Activated CD4-positive, alpha-beta T cell treated with anti-CD3 and anti-CD28 coated beads, Interleukin-2, Interleukin-4, amounts not matched to agents 100 ng/mL and 50 ng/mL, durations not matched to agents 16 hours and 8 hours (primary cell): ENCODE measurements at places on chromosomes 12 and 14.

DNA sequence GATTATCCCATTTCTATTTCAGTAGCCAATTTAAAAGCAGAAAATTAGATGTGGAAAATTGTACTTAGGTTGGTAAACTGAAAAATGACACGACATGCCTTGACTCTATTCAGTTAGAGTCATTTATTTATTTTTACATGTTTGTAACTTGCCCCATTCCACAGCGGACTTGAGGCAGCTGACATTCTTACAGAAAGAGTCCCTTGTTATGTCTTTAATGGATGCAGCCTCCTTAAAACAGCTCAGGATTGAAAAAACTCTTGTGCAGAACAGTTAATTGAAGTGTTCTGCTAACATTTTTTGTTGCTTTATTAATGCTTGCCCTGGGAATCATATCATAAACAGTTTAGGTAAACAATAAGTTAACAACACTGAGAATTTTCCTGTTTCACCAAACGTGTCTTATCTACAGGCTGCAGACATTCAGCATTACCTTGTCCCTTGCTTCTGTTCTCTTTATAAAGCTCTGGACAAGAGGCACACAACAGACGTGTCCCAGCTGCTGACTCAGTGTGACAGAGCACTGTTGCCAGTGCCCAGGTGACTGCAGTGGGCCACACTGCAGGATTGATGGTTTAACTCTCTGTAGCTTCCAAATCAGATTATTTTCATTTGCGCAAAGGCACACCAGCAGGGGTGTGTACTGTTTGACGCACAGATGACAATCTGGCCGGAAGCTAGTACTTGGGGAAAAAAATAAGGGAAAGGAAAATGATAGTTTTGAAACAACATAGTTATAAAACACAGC lies 101.6 kb downstream of the PELI2 start:
- DNase-seq, result no peak

DNA sequence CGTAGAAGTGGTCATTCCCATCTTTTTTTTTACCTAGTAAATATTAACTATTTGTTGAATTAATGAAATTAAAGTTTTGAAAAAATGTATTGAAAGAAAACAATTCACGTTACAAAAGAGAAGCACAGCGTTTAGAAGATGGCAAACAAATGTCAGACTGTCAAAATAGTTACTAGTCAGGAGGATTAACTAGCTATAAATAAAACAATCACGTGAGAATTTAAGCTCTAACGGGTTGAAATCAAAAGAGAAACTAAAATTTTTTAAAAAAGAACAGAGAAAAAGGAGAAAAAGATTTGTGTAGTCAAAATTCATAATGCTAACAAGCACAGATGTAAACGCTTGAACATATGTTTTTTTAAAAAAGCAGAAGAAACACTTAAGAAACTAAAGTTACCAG lies 26.4 kb downstream of the DDHD1 start:
- no peak for DNase-seq

DNA sequence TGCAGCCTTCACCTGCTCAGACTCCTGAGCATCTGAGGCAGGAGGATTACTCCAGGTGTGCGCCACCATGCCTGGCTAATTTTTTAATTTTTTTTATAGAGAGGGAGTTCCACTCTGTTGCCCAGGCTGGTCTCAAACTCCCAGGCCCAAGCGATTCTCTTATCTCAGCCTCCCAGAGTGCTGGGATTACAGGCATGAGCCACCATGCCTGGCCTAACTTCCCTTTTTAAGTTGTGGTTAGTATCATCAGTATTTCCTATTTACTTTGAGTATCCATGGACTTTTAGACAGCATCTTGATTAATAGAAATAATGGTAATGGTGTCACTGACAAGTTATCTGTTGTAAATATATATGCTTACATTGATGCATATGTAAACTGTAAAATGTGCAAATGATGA lies 116.9 kb downstream of the FGD4 start:
- no peak for DNase-seq

DNA sequence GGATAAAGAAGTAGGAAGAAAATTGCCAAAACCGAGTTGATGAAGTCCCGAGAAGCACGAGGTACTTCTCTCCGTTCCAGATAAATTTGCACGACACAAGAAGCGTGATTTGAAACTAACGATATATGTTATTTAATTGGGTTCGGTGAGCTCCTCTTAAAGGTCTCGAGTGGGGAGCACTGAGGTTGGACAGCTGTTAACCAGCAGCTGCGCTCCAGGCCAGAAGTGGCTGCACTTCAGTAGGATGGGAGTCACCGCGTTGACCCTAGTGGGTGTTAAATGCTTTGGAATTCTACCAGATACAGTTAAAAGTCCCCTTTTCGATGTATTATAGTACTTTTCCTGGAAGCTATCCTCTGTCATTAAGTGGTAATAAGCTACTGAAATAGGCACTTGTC lies 953 bp upstream of the DCAF5 start:
- no peak for DNase-seq

- DNase-seq, result no peak
Observed at GRCh38 chr14:96399405-96399804, 7.5 kb downstream of the AK7 start.

DNA sequence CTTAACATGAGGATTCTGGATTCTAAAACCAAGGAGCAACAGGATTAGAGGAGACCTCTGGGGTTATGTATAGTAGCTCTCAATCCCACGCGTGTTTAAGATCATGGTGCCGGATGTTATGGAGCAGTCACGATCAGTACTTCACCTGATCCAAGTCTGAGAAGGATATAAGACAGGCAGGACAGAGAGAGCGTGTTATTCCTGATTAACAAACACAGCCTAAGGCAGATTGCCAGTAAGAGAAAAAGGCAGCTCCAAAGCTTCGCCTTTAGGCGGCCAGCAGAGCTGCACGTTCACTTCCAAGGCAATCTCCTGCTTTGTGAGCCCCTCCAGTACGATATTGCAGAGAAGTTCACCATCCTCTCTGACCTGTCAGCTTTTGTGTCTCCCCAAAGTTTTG lies 5.5 kb downstream of the SETD3 start:
- DNase-seq, result no peak

DNA sequence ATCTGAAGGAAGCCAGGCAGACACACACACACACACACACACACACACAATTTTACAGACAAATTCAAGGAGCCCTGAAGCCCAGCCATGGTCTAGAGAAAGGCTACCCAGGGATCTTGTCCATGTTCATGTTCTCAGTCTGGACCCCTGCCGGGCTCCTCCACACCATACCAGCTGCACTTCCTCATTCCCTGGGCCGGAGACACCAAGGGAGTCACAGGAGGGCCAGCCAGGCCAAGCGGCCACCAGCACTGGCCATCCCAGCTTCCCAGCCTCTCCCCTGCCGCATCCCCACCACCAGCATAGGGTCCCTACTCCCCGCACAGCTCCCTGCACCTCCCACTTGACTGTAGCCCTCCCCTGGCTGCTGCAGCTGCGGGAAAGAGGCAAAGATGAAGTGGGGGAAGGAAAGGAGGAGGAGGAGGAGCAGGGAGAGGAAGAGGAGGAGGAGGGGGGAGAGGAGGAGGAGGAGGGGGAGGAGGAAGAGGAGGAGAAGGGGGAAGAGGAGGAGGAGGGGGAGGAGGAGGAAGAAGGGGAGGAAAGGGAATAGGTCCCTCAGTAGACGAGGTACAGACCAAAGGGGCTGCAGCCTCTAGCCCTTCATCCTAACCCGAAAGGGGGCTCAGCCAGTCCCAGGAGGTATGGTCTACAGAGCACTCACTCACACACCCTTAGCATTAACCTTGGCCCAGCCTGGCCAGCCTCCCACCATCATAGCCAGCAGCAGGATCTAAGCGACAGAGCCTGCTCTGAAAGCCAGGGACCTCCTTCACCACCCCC lies 293.2 kb downstream of the DPF3 start:
- DNase-seq, result no peak

DNA sequence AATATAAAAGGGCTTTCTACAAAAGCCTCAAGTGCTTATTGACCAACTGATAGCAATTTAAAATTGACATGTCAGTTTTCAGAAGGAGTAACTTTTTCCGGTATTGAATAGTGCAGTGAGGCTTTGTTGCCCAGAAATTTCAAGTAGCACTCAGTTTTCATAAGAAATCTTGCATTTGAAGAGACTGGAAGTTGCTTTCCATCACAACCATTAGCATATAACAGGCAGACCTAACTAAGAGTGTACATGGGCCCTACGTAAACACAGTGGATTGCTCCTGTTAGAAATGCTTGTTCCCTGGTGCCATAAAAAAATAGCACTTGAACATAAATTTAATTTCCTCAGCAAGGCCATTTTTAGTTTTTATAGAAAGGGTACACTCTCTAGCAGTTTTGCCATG lies 117.9 kb downstream of the TMTC2 start:
- no peak for DNase-seq

DNA sequence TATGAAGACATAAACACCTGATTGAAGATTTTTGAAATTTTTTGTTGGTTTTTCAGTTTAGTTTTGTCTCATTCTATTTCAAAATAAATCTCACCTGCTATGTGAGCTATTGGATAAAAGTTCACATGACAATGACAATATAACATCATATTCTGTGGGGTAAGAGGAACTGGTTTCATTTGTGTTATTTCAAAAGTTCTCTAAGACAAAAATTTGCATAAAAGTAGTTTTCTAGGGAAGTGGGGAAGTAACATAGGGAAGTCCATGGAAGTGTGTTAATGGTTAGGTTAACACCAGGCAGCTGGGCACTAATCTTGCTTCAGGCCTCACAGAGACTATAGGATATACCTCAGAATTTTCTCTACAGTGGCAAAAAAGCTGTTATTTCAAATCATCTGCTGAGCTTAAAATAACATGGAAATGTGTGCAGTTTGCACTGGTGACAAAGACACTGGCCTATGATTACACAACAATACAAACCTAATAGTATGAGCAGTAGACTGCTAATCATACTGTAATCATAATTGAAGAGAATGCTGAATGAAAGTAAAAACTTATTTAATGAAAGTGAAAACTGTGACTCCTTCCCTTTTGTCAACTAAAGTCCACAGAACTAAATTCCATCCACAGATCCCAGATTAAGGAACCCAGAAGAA lies 710.6 kb upstream of the TMEM132C start:
- DNase-seq, result no peak

DNA sequence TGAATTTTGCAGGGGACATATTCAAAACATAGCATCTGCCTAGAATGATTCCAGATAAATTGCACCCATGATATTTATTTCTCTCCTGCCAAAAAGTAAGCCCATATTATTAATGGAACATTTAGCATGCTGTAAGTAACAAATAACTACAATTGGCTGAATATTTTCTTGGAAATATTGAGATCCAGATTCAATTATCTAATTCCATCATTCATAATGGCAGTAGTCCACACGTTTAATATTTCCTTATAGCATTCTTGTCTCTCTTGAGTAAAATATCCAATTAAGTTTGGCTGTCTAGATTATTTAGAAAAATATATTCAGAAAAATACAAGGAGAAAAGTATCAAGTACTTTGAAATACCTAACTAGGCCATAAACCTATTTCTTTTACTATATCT lies 157.5 kb downstream of the FLRT2 start:
- no peak for DNase-seq

GRCh38 chr14:103160321-103161053 lies 37.2 kb downstream of the TNFAIP2 start:
- DNase-seq, result no peak

DNA sequence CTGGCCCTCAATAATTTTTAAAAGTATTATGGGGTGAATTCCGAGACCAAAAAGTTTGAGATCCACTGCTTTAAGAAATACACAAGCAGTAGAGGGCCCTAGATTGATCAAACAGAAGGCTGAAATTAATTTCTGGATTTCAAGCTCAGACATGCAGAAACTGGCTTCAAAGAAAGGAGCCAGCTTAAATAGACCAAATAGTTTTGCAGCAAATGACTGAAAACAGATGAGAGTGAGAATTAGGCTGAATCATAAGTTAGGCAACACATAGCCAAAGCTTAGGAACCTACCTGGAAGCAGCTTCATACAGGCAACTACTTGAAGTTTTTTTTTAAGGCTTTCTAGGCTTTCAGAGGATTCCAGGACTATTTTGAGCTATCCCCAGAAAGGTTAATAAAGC lies 12.4 kb downstream of the ATF7 start:
- DNase-seq, result no peak

- peak; percentile 13 for DNase-seq
Observed at GRCh38 chr12:131415781-131416180, 295.1 kb upstream of the SFSWAP start.

GRCh38 chr14:52733824-52734223 lies 3.9 kb downstream of the STYX start:
- DNase-seq, result no peak

- peak; percentile 11 for DNase-seq
Observed at GRCh38 chr12:109020796-109021380, at the start of gene SVOP. SVOP (minus strand) TSS chr12:109021068; CDS start chr12:109020868, 200 bp downstream.

GRCh38 chr12:82426586-82426985 lies 68.3 kb downstream of the METTL25 start:
- DNase-seq, result no peak

- peak; percentile 39 for DNase-seq
Observed at GRCh38 chr14:90388437-90388836, 8.4 kb upstream of the CALM1 start.

GRCh38 chr14:78904094-78904493 lies 733.9 kb downstream of the NRXN3 start:
- no peak for DNase-seq

DNA sequence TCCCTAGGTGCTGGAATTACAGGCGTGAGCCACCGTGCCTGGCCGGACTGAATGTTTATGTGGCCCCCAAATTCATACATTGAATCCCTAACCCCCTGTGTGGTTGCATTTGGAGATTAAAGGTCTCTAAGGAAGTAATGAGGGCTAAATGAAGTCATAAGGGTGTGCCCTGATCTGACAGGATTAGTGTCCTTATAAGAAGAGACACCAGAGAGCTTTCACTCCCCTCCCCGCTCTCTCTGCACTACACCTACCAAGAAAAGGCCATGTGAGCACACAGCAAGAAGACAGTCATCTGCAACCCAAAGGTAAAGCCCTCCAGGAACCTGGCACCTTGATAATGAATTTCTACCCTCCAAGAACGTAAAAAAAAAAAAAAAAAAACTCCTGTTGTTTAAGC lies 212.1 kb upstream of the CAND1 start:
- no peak for DNase-seq

GRCh38 chr14:94345344-94346064 lies 22.4 kb upstream of the SERPINA6 start:
- DNase-seq, result no peak

DNA sequence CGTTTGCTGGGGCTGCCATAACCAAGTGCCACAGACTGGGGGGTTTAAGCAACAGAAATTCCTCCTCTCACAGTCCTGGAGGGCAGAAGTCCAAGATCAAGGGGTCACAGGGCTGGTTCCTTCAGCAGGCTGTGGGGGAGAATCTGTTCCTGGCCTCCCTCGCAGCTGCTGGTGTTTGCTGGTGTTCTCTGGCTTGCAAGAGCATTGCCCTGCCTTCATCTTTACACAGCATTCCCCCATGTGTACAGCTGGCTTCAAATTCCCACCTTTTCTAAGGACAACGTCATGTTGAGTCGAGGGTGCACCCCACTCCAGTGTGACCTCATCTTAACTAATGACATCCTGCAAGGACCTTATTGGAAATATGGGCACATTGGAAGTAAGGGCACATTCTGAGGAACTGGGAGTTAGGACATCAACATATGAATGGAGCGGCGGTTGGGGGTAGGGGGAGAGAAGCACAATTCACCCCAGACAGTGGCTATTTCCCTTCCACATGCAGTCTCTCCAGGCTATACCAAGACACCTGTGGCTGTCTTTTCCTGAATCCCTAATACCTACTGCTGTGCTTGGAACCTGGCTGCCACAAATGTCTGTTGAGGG lies 123.6 kb downstream of the FOXN3 start:
- DNase-seq, result no peak

- DNase-seq, result no peak
Observed at GRCh38 chr14:60266021-60266937, 17.3 kb downstream of the PPM1A start.

- peak; percentile 86 for DNase-seq
Observed at GRCh38 chr12:108560752-108561719, at the start of gene SART3. SART3 (minus strand) TSS chr12:108561173; CDS start chr12:108561154, 19 bp downstream.

GRCh38 chr12:88334271-88334670 lies 192.2 kb downstream of the TMTC3 start:
- peak; percentile 11 for DNase-seq
